Cardiac septum (tissue), 1 donor: ENCODE measurements at places on chromosomes 2 and 18.

- no peak for DNase-seq
Observed at GRCh38 chr2:74253971-74254310, 55.5 kb downstream of the MTHFD2 start.

GRCh38 chr18:23661735-23662308 is 889 bp downstream of the ANKRD29 start:
- no peak for DNase-seq

DNA sequence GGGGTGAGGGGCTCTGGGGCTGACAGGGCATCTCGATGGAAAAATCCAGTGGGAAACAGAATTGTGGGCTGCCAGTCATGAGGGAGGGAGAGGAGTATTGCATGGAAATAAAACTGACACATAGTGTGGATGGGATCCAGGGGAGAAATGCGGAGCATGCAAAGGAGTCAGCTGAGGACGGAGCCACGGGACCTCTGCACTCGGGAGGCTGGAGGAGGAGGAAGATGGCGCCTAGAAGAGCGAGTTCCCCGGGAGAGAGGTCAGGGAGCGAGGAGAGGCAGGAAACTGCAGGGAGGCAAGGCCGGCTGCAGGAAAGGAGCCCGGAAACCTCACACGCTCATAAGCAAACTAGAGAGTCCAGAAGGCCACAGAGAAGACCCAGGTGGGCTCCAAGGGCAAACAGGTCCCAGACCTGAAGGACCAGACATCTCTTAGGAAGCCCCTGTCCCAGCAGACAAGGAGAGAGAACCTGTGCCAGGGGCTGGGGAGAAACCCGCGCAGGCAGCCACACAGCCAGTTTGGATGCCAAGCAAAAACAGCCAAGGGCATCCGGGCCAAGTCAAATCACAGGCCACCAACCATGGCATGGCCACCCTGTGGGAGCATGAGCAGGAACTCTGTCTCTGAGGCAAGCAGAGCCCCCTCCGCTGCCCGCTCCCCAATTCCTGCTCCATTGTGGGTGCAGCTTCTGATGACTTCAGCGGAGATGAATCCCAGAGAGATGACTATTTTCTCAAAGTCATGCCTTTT is 218.8 kb upstream of the ID2 start:
- no peak for DNase-seq

DNA sequence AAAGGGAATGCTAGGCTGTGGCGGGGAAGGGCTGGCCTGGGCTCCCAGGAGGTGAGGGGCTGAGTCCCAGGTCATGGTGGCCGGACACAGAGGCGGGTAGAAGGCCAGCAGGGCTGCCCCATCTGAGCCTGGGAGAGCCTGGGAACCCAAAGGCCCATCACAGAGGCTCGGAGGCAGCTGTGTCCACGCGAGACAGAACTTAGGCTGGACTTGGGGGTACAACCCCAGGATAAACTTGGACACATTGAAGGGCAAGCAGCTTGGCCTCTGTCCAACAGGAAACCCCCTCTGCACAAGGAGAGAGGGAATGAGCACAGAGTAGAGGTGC is 95.9 kb downstream of the ZFP36L2 start:
- no peak for DNase-seq

DNA sequence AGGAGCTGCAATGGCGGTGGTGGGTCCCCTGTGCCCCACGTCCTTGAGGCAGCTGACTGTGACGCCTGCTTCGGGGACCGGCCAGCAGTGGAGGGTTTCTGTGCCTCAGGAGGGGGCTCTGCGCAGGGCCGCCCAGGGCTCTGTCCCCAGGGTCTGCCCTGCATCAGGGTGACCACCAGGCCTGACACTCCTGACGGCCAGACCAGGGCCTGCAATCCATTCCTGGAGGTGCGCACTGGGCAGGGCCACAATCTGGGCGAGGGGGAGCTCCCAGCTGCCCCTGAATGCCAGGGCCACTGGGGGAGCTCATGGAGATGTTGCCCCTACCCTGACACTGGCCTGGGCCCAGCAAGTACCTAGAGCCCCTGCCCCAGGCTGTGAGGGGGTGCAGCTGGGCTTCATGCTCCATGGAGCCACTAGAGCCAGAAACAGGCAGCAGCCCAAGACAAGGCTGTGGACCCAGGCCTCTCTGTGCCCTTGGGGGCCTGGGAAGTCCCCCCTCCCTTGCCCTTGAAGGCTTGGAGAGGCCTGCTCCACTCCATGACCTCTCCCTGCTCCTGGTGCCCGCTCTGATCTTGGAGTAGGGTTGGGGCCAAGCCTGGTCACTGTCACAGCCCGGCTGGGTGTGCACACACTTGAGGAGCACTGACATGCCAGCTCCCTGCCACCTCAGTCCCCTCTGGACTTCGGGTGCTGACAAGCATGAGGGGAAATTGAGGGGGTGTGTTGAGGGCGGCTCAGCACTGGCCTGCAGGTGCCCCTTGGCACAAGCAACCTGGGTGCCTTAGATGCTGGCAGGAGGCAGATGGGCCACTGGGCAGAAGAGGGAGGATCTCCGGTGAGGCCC is 55.9 kb downstream of the LDAH start:
- DNase-seq = no peak

- no peak for DNase-seq
Observed at GRCh38 chr2:13601506-13601905, 884.8 kb downstream of the TRIB2 start.

DNA sequence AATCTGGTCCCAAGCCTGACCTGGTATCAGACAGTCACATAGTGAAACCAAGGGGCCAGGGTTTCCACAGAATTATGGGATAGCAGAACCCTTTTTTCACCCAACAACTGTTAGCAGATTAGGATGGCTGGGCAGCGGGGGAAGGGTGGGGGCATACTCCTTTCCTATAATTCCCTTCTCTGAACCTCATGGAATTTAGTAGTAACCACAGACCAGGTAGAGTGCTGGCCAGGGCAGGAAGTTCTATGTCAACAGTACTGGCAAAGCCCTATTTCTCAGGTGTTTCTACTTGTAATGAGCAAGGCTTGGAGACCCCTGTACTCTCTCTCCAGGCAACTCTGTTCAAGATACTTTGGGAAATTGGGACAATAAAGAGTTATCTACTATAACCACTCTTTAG is 174.6 kb downstream of the THADA start:
- DNase-seq = no peak

- DNase-seq = no peak
Observed at GRCh38 chr2:51791496-51791895, 759.6 kb upstream of the NRXN1 start.

DNA sequence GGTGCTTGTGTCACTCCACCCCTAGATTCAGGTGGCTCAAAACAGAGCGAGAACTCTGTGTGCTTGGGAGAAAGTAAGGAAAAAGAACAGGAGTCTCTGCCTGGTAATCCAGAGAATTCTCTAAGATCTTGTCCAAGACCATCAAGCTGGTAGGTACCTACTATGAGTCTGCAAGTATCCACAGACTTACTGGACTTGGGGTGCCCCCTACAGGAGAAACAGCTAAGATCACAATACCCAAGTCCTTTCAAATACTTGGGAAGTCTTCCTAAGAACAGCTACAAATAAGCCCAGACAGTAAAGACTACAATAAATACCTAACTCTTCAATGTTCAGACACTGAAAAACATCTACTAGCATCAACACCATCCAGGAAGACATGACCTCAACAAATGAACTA is 1143.6 kb upstream of the ACVR2A start:
- DNase-seq = no peak

GRCh38 chr2:101369100-101369499 is 18.2 kb downstream of the CREG2 start:
- no peak for DNase-seq

- no peak for DNase-seq
Observed at GRCh38 chr2:213934560-213934959, 476.3 kb upstream of the VWC2L start.

- DNase-seq = no peak
Observed at GRCh38 chr2:221434142-221434541, 138.0 kb downstream of the EPHA4 start.

DNA sequence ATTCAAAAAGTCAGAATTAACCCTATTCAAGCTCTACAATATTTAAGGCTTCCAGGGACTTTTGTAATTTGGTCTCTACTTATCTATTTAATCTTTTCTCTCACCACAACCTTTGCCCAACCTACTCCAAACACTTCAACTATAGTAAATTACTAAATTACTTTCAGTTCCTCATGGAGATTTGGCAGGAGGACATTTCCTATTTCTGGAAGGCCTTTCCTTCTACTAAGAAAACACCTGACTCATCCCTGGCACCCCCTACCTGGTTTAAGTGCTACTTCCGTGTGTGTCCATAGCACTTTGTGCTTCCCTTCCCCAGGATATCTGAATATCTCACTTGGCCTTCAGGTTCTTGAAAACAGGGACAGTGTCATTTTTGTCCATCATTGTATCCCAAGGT is 96.3 kb downstream of the UPP2 start:
- DNase-seq = no peak

- no peak for DNase-seq
Observed at GRCh38 chr2:143429932-143430679, 300.9 kb downstream of the ARHGAP15 start.

- DNase-seq = no peak
Observed at GRCh38 chr18:61860302-61860701, 32.5 kb downstream of the RNF152 start.

- DNase-seq = peak; percentile 86
Observed at GRCh38 chr2:190881598-190882410, 1.2 kb downstream of the GLS start.

GRCh38 chr2:144328938-144329337 is 191.0 kb downstream of the ZEB2 start:
- DNase-seq = no peak

GRCh38 chr2:241768850-241769249 is 7.8 kb upstream of the GAL3ST2 start:
- no peak for DNase-seq

- DNase-seq = peak; percentile 76
Observed at GRCh38 chr2:226798422-226799210, 1.0 kb downstream of the IRS1 start.

DNA sequence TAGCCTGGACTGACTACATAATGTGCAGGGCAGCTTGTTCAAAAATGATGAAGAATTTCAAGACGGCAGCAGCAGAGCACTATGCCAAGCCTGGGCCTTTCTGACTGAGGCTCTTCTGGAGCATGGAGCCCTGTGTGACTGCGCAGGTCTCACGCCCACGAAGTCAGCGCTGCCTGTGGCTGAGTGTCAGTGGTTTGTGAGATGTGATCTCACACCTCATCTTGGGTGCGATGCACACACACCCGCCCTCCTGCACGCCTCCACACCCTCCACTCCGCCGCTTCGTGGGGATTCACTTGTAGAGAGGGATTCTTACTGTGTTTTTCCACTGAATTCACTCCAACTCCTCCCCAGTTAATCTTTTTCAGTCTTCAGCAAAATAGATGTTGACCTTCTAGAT is 103.9 kb downstream of the VIT start:
- no peak for DNase-seq

GRCh38 chr2:198017068-198017467 is 212.7 kb downstream of the PLCL1 start:
- DNase-seq = no peak

DNA sequence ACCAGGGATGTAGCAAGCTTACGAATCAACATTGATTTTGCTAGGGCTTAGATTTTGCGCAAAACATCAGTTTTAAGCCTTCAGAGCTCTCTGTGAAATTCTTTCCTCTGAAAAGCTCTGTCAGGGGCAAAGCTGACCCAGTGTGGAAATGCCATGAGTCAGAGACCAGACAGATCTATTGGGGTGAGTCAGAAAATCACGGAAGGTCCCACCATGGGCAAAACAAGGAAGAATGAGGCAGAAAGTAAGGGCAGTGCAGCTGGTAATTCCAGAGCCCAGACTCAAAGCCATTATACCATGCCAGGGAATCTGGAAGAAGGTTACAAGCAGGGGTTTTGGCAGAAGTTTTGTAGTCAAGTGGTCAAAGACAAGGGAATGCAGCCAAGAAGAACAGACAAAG is 256.6 kb upstream of the CTAGE1 start:
- no peak for DNase-seq

- no peak for DNase-seq
Observed at GRCh38 chr2:26000561-26001082, 18.3 kb upstream of the KIF3C start.

- peak; percentile 96 for DNase-seq
Observed at GRCh38 chr2:19347619-19348562, 10.5 kb downstream of the OSR1 start.

- DNase-seq = peak; percentile 68
Observed at GRCh38 chr2:128450211-128451024, 131.8 kb upstream of the HS6ST1 start.

DNA sequence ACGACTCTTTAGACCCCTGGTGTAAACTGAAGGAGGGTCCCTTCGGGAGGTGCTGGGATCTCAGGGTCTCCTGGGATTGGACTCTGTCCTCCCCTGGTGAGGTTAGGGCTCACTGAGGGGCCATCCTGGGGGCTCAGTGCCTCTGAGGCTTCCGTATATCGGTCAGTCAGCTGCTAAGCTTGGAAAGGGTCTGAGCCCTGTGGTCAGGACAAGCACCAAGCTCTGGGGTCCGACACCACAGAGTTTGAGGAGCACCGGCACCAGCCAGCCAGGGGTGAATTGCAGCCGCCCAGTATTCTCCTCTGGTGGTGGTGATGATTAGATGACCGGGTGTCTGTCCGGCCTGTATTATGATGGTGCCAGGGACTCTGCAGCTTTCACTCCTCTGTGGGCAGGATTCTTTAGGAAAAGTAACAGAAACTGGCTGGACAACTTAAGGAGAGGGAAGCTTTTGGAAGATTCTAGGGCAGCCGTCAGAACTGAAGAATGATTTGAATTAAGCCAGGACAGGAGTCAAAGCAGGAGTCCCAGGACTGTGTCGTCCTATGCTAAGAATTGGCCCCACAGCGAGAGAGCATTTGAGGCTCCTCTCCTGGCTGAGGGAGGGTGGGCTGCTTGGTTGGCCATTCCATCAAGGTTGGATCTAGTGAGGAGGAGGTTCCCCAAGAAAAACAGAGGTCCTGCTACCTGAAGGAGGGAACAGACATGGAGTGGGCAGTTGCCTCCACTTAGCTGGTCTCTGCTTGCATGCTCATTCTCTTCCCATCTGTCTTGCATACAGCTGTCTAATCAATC is 158.6 kb upstream of the HS6ST1 start:
- peak; percentile 41 for DNase-seq

DNA sequence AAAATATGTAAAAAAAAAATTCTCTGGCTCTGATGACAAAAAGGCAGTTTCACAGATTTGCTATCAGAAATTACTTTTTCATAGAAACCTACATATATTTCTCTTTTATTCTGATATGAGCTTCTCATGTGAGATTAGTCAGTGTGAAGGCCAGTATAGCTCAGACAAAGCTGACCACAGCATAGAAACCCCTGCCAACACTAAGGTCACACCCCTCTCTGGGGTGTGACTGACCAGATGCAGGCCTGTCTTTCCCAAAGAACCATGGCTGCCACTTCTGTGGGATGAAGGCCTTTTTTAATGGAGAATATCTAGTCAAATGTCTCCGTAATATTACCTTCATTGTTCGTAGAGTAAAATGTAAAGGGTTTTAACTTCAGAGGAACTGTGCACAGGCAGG is 330.3 kb upstream of the KCNJ3 start:
- no peak for DNase-seq

GRCh38 chr2:46831051-46831868 is 84.3 kb downstream of the MCFD2 start:
- peak; percentile 17 for DNase-seq
